Cerebellar cortex (tissue), 1 donor: ENCODE measurements at places on chromosomes 5 and 9.

- DNase-seq, result no peak
These were observed 552.2 kb upstream of the RIOK2 start for GRCh38 chr5:97735209-97735608.

DNA sequence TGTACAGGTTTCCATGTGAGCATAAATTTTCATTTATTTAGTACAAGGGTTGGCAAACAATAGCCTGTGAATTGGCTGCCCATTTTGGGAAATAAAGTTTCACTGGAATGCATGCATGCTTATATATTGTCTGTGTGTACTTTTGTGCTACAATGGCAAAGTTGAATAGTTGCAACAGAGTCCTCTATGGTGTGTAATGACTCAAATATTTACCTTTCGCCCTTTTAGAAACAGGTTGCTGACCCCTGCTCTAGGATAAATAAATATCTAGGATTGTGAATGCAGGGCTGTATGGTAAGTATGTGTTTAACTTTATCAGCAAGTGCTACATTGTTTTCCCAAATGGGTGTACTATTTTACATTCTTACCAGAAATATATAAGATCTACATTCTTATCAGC, 47.2 kb downstream of the XRCC4 start:
- DNase-seq, result no peak

DNA sequence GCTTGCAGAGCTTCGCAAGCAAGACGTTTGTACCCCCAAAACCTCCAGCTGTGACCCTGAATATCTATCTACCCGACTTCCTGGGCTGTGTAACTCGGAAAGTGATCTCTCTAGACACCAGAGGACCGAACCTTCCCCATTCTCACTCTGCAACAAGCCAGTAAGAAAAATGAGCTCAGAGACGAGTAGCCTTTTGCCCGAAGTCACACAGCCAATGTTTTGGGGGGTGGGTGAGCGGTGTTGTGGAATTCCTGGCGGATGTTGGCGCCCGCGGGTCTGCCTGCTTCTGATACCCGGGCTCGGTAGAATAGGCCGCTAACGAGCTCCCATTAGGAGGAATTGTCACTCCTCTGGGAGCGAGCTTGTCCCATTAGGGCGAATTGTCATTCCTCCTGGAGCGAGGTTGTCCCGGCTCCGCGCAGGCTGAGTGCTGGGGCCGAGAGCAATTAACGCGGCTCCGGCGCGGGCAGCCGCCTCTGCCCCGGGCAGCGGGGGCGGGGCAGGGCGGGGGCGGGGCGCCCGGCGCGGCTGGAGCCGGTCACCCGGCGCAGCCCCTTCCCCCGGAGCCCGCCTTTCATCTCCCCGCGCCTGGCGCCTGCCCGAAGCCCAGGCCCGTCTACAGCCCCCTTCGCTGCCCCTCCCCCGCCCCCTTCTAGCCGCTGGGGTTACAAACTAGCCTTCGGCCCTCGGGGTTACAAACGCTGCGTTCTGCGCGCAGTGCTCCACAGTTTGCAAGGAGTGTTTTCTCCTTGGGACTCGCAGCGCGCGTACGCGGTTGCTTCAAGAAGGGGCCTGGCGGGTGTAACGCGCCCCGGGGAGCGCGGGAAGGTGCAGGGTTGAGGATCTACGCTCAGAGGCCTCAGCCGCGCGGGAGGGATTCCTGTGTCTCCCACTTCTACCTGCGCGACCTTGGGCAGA, 3.5 kb upstream of the MSX2 start:
- DNase-seq, result peak; percentile 36

GRCh38 chr5:153159616-153160015, 330.9 kb upstream of the GRIA1 start:
- DNase-seq, result no peak

- no peak for DNase-seq
These were observed 136.8 kb downstream of the C5orf15 start for GRCh38 chr5:133831491-133832224.

- DNase-seq, result peak; percentile 69
These were observed at the start of the genes BRD9 and TRIP13 for GRCh38 chr5:892394-893136. Gene BRD9 (minus strand): TSS chr5:892801. CDS start chr5:892657, 144 bp downstream. Gene TRIP13 (plus strand): TSS chr5:892884. CDS start chr5:892999, 115 bp downstream.

DNA sequence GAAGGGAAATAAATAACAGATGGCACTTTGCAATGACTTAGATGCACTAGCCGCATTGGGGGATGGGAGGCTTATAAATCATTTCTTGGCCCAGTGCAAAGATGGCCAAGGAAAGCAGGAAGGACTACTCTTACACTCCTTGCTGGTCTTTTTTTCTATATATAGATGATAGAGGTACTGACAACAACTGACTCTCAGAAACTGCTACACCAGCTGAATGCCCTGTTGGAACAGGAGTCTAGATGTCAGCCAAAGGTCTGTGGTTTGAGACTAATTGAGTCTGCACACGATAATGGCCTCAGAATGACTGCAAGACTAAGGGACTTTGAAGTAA, 1.7 kb downstream of the CCNG1 start:
- peak; percentile 32 for DNase-seq
